ENCODE measurements at places on chromosomes 1 and 21.

DNA sequence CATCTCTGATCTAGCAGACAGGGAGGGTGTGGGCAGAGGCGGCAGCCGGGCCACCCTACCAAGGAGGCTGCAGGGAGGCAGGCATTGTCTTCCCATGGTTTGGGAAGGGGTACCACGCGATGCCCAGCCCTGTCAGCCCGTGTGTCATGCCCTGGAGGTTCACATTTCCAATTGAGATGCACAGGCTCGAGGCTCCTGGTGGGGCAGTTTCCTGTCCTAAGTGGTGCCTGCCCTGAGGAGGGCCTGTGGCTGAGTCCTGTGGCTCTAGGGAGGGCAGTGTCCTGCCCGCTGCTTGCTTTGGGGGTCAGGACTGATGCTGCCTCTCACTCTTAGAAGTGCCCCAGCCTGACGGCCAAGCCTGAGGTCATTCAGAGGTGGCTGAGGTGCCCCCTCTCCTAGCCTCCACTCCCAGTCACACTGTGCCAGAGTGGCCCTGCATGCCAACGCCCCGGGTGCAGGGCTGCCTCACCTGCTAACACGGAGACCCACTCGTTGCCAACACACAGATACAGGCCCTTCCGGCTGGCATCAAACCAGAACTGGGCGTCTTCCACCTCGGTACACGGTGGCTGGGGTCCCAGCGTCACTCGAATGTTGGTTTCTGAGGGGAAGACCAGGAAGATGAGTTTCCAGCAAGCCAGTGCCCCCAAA lies 11.9 kb downstream of the KRTAP10-1 start:
- DNase-seq: no peak

DNA sequence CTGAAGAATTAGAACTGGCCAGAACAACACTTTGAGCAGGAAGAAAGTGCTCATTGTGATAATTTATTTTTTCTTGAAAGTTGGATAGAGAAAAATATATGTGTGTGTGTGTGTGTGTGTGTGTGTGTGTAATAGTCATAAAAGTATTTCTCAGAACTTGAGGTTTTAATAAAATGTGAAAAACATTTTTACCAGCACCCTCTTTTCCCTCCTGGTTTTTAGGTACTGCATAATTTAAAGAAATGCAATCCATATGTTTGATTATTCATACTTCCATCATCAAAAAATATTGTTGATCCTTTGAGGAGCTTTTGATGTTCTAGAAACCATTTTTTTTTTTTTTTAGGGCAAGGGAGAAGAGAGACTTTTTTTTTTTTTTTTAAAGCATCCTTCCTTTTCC lies 66.8 kb upstream of the JUN start:
- no peak for DNase-seq

DNA sequence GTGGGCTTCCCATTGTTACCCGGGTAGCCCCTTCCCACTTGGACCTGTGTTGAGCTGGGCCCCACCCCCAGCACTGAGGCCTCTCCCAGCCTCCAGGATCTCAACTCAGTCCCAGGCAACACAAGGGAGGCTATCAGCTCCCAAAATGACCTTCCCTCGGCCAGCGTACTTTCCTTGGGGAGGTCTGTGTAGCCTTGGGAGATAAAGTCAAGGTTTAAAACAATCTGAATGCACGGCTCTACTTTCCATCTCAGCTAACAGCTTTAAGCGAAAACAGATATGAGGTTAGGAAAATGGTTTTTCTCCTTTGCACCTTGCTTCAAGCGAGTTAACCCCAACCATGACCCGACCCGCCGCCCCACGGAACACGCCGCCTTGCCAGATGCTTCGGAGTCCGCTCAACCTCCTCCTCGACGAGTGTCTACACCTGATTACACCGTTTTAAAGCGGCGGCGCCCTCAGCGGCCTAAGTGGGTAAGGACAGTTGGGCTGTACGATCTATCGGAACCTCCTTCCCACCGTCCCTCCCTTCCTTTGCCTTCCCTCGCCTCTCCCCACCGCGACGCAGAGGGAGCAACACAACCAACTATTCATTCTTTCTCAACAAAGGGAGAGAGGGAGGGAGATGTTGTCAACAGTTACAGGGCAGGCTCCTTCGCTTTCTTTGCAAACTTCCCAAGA lies 1.1 kb downstream of the BCAR3 start:
- DNase-seq: peak; percentile 53

DNA sequence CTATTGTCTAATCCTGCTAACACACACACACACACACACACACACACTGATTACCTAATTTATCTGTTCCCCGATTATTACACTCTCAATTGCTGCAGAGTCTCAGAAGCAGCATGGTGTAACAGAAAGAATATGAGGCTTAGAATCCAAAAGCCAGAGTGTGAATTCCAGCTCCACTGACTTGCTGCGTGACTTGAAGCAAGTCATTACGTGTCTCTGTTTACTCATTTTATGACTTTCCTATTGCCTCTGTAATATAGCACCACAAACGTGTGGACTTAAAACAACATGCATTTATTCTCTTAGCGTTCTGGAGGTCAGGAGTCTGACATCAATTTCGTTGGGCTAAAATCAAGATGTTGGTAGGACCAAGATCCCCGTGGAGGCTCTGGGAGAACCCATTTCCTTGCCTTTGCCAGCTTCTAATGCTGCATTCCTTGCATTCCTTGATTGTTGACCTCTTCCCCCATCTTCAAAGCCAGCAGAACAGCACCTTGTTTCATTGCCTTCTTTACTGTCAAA lies 55.9 kb upstream of the ATP5PO start:
- no peak for DNase-seq

- DNase-seq: no peak
Observed at GRCh38 chr1:160129046-160129445, 13.5 kb downstream of the ATP1A2 start.

DNA sequence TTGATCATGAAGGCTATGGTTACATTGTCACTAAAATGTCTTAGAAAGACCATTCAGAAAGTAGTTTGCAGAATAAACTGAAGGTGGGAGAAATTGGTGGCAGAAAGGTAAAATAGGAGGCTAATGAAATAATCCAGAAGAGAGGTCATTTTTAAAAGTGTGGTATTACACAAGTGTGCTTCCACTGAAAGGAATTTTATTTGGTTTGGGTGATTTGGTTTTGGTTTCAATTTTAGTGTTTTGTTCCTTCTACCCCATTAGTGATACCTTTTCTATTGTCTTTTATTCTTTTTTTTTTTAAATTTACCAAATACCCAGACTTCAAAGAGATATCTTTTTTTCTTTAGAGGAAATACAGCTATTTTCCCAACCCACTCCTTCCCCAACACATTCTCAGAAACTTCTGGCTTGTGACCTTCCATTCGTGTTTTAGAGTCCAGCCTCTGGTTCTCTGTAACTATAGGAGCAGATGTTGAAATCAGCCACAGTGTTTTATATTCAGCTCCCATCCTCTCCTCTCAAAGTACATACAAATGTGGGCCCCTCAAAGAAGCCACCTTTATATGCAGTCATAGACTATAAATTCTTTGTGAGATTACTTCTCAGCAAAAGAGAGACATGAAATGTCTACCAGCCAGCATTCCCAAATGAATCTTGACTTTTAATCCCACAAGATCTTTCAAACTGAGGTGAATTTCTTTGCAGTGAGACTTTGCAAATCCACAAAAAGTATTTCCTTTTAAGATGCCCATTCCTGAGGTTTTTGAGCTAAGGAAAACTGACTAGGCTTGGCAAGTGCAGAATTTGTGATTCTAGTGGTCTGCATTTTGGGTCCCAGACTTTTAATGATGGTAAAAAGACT lies 42.0 kb upstream of the PALMD start:
- DNase-seq: no peak

- DNase-seq: peak; percentile 42
Observed at GRCh38 chr1:31373056-31373896, at the start of gene FABP3. Gene FABP3 (minus strand): TSS chr1:31373076. CDS start chr1:31373014, 62 bp downstream.

- peak; percentile 57 for DNase-seq
Observed at GRCh38 chr1:207084701-207085180, 3.9 kb upstream of the C4BPB start.

DNA sequence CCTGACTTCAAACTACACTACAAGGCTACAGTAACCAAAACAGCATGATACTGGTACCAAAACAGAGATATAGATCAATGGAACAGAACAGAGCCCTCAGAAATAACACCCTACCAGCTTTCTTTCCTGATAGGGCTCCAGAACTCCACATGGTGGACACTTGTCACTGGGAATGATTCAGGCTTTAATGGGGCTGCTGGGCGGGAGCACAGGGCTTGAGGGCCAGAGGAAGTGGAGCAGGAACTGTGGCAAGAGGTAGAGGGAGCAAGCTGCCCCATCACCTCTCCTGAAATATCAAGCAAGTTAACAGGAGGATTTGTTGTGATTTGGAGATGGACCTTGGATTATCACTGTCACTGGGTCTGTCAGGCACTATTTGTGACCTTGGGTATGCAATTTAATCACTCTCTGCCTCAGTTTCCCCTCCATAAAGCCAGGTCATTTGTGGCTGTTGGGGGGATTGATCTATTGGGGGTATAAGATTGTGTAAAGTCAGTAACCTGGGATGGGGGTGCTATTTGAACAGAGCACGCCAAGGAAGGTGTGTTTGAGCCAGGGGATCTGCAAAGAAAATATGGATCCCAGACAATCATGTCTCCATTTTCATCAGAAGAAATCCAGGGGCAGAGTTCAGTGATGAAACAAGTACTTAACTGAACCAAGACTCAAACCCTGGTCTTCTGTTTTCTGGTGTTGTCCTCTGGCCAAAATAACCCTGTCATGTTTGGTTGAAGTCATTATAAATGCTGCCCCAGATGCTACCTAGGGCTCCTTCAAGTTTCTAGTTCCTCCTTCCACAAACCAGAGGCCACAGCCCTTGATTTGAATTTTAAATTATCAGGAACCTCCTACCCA lies 25.2 kb downstream of the ETS2 start:
- no peak for DNase-seq

- no peak for DNase-seq
Observed at GRCh38 chr1:163090321-163090945, 21.3 kb downstream of the RGS4 start.

DNA sequence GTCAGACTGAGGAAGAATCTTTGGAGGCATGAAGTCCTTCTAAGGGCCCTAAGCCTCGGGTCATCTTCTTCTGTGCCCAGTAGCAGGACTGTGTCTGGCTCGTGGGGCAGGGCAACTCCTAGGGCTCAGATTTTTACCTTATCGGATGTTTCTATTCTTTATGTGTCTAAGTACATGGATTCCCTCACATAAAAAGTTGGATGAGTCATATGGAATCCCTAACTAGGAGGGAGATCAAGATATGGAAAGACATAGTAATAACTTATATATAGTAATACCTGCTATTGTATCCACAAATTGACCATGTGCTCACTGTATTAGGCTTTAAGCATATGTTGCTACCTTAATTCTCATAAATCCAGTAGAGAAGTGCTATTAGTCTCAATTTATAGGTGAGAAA lies 364.5 kb upstream of the CAMK1G start:
- no peak for DNase-seq

DNA sequence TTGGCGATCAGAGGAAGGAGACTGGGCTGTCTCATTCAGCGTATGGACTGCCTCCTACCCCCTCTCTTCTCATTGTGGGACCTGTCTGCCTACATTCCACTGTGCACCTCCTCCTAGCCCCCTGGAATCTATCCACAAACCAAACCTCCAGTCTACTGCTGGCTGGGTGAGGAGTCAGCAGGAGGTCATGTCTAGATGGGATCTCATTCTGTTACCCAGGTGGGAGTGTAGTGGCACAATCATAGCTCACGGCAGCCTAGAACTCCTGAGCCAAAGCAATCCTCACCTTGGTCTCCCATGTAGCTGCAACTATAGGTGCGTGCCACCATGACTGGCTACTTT lies 18.0 kb upstream of the TTC22 start:
- no peak for DNase-seq

DNA sequence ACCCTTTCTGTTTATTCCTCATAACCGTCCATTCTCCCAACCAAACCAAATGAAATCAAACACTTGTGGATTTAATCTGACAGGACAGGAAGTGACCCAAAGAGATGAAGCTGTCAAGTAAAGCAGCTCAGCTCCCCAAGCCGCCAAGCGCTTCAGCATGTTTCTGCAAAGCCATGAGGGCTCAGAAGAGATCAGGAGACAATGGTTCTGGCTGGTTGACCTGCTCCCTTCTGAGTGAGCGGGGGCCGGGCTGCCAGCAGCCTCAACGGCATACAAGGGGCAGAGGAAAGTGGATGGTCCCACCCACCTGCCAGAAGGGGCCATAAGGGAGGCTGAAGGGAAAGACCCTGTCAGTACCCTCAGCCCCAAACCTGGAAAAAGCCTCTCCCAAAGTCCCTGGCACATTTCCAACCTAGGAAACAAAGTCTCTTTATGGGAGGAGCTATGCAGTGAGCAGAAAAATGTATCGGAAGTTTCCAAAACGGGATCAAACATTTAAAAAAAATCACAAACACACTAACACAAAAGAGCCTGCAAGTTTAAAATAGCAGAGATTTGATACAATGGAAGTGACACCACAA lies 45.4 kb downstream of the SLC45A1 start:
- DNase-seq: no peak

DNA sequence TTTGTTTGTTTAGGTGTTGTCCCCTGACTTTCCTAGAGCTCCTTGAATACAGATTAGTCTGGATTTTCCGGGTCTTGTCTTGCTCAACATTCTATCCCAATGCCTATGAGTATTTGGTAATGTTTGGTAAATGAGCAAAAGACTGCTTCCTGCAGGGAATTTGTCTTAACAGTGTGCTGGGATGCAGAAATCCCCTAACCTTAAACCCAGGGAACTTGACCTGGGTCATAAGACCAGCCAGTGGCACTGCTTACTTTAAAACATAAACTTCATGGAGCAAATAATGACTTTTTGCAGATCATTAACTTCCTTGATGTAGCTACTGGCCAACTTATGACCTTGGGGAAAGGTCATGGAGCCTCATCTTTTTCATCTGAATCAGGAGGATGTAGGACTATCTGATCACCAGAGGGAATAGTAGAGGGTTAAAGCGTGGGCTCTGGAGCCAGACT lies 27.2 kb downstream of the TCEANC2 start:
- DNase-seq: no peak

GRCh38 chr1:235741294-235741693 lies 91.7 kb upstream of the GNG4 start:
- no peak for DNase-seq

- DNase-seq: no peak
Observed at GRCh38 chr1:24459551-24460266, 42.9 kb upstream of the RCAN3 start.

- DNase-seq: no peak
Observed at GRCh38 chr1:101522486-101522885, 285.7 kb downstream of the S1PR1 start.

GRCh38 chr1:1144122-1144842 lies 28.4 kb upstream of the C1orf159 start:
- DNase-seq: peak; percentile 74
